Pancreas (tissue), 10 donors: ENCODE measurements at places on chromosomes 6 and 20. TPM values are rescaled to one million over a fixed set of nuclear protein-coding genes. Genes with fewer than 3 reads are reported as not detected.

- H3K27me3 ChIP-seq, result no peaks in the 10 kb centered on the region
- H3K27ac ChIP-seq, result no peak overlapping the region
- no peaks in the 10 kb centered on the region for H3K4me1 ChIP-seq
- DNase-seq, result no peak
- peaks cover 9% of the 10 kb centered on the region for H3K36me3 ChIP-seq
Observed at GRCh38 chr20:20463933-20464374, 96.0 kb downstream of the INSM1 start.

DNA sequence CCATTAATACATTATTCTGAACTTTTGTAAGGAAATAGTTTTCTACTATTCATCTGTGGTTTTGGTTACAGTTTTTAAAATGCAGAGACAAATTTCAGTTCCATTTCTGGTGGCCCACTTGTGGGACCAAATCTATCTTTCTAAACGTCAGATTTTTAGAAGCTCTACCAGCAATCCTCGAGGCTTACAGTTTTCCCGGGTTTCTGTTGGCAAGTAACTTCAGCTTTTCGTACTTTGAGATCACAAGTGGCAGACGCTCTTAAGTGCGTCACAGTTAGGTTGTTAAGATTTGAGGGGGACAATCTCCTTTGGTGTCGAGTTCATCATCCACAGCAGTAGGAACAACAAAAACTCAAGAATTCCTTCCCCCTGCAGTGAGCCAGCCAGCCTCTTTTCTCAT is 60.0 kb downstream of the JARID2 start:
- H3K27ac ChIP-seq, result no peak overlapping the region
- DNase-seq, result no peak

ETV7 gene
- 2.2 TPM for polyA plus RNA-seq

DNA sequence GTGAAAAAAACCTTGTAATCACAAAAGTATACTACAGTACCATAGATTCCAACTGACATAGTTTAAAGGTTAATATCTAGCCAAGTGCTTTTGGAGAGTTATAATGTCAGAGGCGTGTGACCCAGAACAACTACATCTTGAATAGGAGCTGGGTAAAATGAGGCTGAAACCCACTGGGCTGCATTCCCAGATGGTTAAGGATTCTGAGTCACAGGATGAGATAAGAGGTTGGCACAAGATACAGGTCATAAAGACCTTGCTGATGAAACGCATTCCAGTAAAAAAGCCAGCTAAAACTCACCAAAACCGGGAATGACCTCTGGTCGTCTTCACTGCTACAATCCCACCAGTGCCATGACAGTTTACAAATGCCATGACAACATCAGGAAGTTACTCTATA is 22.4 kb upstream of the KIAA0408 start:
- H3K4me1 ChIP-seq, result no peaks in the 10 kb centered on the region
- DNase-seq, result no peak
- no peak overlapping the region for H3K4me3 ChIP-seq
- no peaks in the 10 kb centered on the region for H3K27me3 ChIP-seq

- DNase-seq, result no peak
- no peaks in the 10 kb centered on the region for H3K36me3 ChIP-seq
- no peaks in the 10 kb centered on the region for H3K4me1 ChIP-seq
- no peak overlapping the region for H3K4me3 ChIP-seq
Observed at GRCh38 chr20:11654766-11655165, 262.9 kb upstream of the BTBD3 start.

DNA sequence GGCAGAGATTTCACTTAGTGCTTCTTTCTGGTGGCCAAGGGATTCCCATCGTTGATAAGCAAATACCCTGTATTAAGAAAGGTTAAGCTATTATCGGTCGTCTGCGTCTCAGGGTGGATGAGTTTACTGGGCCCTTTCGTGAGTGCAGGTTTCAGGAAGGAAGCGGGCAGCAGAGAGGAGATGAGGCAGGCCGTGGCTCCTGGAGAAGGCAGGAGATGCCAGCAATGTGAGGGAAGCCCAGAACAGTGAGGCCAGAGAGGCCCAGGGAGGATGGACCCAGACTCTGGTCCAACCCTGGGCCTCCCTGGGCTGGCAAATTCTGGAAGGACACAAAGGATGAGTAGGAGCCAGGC is 11.2 kb downstream of the TFEB start:
- no peaks in the 10 kb centered on the region for H3K36me3 ChIP-seq
- no peak overlapping the region for H3K4me3 ChIP-seq
- H3K27me3 ChIP-seq, result no peaks in the 10 kb centered on the region
- no peaks in the 10 kb centered on the region for H3K4me1 ChIP-seq

DNA sequence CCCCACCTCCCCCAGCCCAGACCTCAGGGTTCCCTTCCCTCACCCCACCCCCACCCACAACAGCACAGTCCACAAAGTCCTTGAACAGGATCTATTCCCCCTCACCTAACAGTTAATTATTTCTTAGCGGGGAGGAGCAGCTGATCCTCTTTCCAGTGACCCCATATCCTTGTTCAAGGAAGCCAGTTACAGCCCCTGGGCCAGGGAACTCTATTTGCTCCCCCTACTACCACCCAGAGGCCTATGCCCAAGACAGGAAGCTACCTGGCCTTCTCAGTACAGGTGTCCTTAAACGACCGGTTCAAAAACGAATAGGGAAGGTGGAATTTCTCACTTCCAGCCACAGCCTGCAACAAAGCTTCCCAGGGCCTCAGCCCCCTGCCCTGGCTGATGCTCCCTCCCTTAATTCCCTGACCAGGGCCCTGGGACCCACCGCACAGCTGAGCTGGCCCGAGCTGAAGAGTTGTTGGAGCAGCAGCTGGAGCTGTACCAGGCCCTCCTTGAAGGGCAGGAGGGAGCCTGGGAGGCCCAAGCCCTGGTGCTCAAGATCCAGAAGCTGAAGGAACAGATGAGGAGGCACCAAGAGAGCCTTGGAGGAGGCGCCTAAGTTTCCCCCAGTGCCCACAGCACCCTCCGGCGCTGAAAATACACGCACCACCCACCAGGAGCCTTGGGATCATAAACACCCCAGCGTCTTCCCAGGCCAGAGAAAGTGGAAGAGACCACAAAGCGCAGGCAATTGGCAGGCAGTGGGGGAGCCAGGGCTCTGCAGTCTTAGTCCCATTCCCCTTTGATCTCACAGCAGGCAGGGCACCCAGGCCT is 778 bp downstream of the MCCD1 start:
- DNase-seq, result no peak
- peaks cover 10% of the 10 kb centered on the region for H3K4me1 ChIP-seq
- H3K36me3 ChIP-seq, result no peaks in the 10 kb centered on the region
- no peak overlapping the region for H3K4me3 ChIP-seq

- DNase-seq, result no peak
- H3K27ac ChIP-seq, result no peak overlapping the region
- peaks cover 7% of the 10 kb centered on the region for H3K27me3 ChIP-seq
- no peaks in the 10 kb centered on the region for H3K36me3 ChIP-seq
Observed at GRCh38 chr6:90610751-90611542, 24.1 kb upstream of the MAP3K7 start.

GRCh38 chr20:63804308-63804636 is 26.8 kb downstream of the ZBTB46 start:
- no peaks in the 10 kb centered on the region for H3K36me3 ChIP-seq
- H3K27me3 ChIP-seq, result no peaks in the 10 kb centered on the region
- H3K27ac ChIP-seq, result no peak overlapping the region
- no peaks in the 10 kb centered on the region for H3K4me1 ChIP-seq
- H3K4me3 ChIP-seq, result no peak overlapping the region

C20orf173 gene
- polyA plus RNA-seq, result not detected

MEP1A gene
- polyA plus RNA-seq, result 0.02 TPM

DNA sequence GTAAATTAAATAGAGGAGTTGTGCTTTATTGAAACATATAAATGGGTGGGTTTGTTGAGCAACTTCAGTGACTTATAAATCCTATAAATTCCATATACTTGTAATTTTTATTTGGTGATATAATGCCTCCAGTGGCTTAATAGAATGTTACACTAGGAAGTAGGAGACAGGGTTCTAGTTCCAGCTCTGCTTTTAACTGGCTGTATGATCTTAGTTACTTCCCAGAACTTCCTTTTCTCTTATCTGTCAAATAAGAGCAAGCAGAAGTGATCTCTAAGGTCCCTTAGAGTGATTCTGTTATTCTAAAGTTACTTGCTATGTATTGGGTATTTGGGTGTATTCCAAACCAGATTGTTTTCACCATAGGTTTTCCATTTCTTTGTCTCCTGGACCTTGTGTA is 10.2 kb downstream of the ZSCAN23 start:
- no peaks in the 10 kb centered on the region for H3K4me1 ChIP-seq
- no peak for DNase-seq
- H3K27me3 ChIP-seq, result no peaks in the 10 kb centered on the region
- no peak overlapping the region for H3K4me3 ChIP-seq

- H3K27me3 ChIP-seq, result peaks cover 9% of the 10 kb centered on the region
- no peaks in the 10 kb centered on the region for H3K4me1 ChIP-seq
- DNase-seq, result no peak
Observed at GRCh38 chr6:75210885-75211739, 5.3 kb upstream of the COL12A1 start.
